ENCODE measurements at places on chromosomes 4 and X.

GRCh38 chrX:43559644-43560043, 96.5 kb upstream of the MAOA start:
- no peak for DNase-seq

GRCh38 chr4:78666830-78667258, 109.3 kb upstream of the BMP2K start:
- DNase-seq = no peak

GRCh38 chr4:64584125-64584524, 174.9 kb upstream of the TECRL start:
- DNase-seq = no peak

GRCh38 chr4:15965325-15965724, 2.4 kb upstream of the FGFBP2 start:
- DNase-seq = no peak

GRCh38 chrX:13283950-13284546, 35.8 kb downstream of the ATXN3L start:
- DNase-seq = no peak

- DNase-seq = no peak
Measured at GRCh38 chr4:15702941-15703403, at the start of gene BST1. BST1 (plus strand) TSS chr4:15703065; CDS start chr4:15703145, 80 bp downstream.

DNA sequence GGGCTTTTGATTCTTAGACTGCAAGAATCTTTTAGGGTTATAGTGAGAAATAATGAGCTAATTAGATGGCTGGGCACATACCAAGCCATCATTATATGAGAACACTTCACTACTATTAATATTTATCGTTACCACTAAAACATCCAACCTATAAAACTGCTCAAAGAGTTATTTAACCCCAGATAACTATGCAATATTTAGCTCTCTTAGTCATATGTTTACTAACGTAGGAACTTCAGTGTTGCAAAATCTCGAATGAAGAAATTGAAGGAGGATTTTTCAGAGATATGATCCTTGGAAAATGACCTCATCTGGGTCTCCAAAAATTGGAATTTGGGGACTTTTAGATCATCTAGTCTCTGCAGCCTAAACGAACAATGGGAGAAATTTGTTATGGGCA, 265.0 kb upstream of the RPS6KA3 start:
- DNase-seq = no peak

DNA sequence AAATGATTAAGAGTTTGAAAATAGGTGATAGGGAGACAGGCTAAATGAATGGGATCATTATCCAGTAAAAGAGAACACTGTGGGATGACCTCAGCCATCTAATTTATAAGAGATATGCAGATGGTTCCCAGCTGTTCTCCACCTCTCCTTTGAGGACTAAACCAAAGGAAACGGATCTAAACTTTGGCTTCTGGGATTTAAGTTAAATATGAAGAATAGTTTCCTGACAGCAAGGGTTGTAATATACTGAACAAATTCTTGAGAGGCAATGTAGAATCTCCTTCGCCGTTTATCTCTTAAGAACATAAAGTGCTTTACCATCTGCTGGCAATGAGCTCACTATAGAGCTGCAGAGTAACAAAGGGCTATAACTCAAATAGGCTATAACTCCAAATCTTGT, 35.4 kb upstream of the HPGDS start:
- no peak for DNase-seq

- DNase-seq = no peak
Measured at GRCh38 chr4:53598483-53598882, 7.2 kb upstream of the LNX1 start.

DNA sequence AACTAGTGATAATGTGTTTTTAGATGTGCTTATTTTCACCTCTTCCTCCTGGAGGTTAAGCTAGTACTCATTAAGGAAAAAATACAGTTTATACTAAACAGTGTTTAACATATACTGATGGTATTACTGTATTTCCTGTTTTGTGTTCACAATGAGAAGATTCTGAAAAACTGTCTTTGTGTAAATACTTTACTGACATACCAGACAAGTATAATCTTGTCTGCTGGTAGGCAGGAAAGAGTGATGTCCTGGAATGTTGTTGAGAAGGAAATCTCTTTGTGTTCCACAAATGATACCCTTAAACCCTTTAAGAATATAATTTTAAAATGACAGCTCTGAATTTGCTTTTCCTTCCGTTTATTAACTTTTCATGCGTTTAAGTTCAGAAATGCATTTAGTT, 205.5 kb upstream of the NUDT6 start:
- DNase-seq = no peak

DNA sequence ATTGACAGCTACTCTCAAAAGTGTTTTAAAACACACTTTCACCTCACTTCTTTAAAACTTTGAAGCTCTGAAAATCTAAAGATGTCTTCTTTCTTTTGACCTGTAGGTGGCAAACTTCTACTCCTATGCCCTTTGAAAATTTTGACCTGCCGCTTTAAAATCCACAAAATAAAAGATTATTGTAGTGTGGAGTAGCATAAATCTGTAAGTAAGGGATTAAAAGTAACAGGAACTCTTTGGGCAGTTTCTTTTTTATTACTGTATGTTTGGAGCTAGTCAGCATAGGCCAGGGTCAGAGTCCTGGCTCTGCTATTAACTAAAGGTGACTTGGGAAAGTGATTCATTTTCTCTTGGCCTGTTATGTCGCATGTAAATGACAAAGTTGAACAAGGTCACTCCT, 25.5 kb downstream of the BBS12 start:
- no peak for DNase-seq

- no peak for DNase-seq
Measured at GRCh38 chrX:148643460-148643859, 143.0 kb downstream of the AFF2 start.

GRCh38 chrX:102975016-102975415, 37.9 kb downstream of the RAB40AL start:
- DNase-seq = no peak

DNA sequence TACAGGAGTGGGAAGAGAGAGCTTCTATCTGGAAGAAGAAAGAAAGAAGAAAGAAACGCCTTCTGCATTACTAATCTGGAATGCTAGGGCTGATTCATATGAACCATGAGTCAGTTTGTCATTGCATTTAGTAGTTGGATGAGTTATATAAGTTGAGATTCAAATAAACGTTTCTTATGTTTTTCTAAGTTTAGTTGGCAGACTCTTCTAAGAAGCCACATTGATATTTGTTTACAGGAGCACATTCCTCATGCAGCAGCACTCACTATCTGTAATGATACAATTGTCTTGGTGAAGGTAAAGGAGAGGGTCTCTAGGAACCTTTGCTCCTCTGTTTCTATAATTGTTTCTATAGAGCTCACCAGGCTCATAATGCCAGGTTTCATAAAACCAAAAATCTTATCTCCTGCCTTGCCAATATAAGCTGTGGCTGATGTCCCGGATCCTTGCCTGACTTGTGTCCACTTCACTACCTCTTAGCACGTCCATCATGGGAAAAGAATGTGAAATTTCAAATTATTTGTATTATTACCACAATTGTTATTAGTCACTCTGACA, 39.5 kb downstream of the HOPX start:
- no peak for DNase-seq

DNA sequence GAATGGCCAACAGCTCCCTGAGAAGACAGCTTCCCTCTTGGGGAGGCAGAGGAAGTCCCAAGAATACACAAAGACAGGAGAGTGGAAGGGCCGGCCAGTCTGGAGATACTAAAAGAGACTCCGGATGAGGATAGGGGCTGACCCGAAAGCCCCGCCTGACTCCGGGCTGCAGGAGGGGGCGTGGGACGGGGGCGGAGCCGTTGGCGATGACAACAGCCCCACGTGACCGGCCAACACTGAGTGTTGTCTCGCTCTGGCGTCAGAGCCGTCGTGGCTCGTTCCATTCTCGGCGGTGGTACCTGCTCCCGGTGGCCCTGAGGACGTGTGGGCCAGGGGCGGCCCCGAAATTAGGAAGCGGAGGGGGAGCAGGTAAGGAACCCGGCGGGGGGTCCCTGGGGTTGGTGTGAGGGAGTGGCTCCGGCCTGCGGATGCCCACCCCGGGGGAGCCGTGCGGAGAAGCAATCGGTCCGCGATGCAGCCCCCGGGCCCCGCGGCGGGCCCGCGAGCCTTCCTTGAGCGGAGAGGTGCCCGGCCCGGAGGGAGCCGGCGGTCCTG, at the start of gene BEX4:
TSS of gene BEX4 (plus strand) at position 239 of the 555 bp plus-strand sequence. CDS start 1,046 bp downstream, outside the sequence.
- DNase-seq = peak; percentile 83

DNA sequence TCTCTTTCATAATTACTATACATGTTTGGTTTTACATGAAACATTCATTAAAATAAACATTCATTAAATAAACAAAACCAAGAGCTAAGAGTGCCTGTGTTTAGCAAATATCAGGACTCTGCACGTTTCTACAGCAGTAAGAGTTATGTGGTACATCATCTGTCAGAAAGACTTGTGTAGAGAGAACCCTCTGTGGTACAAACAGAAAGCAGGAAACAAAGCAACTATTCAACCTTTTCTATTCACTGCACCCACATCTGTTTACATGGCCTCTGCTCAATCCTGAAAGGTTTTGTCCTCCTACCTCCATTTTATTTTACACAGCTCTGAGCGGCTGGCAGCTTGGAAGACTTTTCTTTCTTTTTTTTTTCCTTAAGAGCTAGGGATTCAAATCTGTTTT, 90.7 kb upstream of the PCDH18 start:
- no peak for DNase-seq

DNA sequence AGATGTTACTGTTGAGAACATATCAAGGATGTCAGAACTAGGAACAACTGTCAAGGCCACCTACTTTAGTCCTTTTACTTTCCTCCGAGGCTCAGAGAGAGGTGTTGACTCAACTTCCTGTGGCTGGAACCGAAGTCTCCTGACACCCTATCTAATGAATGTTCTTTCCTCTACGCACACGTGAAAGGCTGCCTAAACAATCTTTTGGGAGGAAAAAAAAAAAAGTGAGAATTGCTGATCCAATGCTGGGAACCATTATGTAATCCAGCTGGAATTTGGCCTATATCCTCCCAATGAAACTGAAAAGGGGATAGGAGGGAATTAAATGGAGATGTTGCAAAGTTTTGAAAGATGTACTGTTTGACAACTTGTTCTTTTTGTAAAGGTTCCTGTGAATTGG, 8.3 kb upstream of the MAP7D3 start:
- DNase-seq = no peak

All from mesothelial cell of epicardium (in vitro differentiated cells).